Eye (tissue), 1 donor: ENCODE measurements at places on chromosomes 11 and 22.
A peak's percentile ranks its signal among the peaks of the same experiment; 100 is the strongest.

DNA sequence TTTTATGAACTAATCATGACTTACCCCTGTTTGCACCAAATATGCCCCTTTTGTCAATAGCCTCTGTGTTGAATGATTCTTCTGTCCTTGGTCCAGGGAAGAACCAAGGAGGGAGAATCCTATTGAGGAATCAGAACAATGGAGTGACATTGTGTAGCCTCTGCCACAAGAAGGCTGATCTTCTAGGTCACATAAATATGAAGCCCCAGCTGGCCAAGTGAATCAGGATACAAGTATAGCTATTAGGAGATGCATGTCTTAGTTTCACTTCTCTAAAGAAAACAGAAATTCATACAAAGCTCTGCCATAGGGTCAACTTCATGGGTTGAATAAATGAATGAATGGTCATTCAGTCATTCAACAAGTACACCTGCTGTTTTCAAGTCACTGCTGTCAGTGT lies 118.2 kb upstream of the BLID start:
- DNase-seq, result no peak

- no peak for DNase-seq
Observed at GRCh38 chr11:45654231-45655011, 11.0 kb downstream of the CHST1 start.

DNA sequence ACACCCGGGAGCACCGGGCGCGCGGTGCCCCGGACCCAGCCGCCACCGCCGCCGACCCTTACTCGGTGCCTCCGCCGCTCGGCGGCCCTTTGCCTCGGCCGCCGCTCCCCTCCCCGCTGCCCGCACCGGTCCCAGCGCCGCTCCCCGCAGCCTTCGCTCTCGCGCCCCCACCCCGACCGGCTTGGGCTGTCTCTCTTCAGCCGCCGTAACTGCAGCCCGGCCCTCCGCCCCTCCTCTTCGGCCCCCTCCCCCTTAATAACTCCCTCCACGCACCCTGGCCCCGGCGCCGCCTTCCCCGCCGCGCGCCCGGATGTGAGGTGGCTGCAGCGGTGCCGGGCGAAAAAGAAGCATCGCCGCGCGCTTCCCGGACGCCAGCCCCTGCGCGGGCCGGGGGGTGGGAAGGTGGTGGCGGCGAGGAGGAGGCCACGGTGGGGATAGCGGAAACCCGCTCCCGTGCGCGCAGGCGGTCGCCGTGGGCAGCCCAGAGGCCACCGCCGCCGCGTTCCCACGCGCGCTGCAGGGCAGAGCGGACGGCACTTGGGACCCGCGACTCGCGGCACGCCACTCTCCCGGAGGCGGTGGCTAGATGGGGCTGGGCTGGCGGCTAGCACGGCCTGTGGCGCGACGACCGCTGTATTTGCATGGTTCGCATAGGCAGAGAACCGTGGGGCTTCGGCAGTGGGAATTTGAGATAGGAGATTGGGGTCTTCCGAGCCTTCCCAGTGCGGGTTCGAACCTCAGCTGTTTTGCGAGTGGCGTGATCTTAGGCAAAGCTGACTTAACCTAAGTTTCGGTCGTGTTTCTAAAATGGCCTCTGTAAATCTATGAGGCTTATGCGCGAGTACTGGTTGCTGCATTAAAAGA lies at the start of gene EIF4ENIF1:
TSS of gene EIF4ENIF1 (minus strand) at position 211 of the 864 bp plus-strand sequence. CDS start 1,124 bp downstream, outside the sequence.
- peak; percentile 95 for DNase-seq

DNA sequence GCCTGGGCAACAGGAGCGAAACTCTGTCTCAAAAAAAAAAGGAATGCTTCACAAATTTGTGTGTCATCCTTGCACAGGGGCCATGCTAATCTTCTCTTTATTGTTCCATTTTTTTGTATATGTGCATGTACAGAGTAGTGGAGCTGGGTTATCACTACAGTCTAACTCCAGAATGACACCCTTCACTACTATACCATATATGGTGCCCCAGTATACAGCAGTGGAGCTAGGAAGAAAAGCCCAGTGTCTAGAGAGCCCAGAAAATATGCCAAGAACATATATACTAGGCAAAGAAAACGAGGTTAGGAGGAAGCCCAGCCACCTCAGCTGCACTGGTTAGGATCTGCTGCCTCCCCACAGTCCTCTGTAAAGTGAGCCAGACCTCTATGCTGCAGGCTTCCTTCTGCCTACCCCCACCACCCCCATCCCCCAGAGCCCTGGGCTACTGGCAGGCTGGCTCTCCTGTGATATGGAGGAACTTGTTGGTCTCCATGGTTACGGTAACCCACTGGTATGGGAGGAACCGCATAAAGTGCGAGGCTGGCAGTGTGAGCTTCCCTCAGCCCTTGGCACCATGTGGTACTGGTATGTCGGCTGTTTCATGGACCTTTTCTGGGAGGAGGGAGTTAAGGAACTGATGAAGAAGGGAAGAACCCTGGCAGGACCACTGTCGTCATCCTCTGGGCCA lies 34.3 kb downstream of the RCOR2 start:
- DNase-seq, result peak; percentile 40

- no peak for DNase-seq
Observed at GRCh38 chr11:14449302-14449714, 50.3 kb downstream of the COPB1 start.

- no peak for DNase-seq
Observed at GRCh38 chr11:67381244-67381972, 8.0 kb upstream of the CLCF1 start.

- DNase-seq, result no peak
Observed at GRCh38 chr11:119310682-119311052, 6.3 kb downstream of the MCAM start.

DNA sequence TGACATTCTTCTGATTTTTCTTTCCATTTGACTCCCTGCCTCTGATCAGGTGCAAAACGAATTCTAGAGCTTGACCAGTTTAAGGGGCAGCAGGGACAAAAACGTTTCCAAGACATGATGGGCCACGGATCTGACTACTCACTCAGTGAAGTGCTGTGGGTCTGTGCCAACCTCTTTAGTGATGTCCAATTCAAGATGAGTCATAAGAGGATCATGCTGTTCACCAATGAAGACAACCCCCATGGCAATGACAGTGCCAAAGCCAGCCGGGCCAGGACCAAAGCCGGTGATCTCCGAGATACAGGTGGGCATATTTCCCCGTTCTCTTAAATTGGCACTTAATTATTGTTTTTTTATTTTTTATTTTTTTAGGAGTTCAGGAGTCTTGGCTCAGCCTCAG lies 15.4 kb downstream of the XRCC6 start:
- no peak for DNase-seq

DNA sequence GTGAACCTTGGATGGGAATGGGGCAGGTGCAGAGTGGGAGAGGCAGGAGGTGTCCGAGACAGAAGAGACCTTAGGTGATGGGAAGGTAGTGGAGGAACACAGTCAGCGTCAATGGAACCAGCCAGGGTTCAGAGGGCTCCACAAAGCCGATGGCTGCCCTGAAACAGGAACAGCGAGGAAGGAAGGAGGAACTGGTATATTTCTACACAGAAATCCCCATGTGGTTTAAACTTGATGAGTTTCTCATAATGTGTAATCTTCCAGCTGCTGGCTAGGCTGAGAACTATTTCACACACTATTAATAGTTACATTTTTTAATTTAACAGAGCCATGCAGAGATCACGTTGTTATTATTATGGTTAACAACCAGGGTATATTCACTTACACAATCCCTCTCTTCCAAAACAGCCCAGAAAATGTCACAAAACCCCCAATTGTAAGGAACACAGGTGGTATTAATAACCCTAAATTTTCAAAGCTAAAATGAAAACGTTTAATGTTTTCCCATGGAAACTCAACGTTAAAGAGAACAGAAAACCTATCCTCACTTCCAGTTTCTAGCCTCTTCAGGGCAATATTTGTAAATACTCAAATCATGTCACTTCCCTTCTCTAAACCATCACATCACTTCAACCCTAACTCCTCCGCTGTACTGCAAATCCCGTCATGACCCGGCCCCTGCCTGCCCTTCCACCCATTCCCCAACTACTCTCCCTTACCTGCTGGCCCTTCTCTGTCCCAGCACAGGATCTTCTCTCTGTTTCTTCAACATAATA lies 74.5 kb upstream of the ARFGAP3 start:
- peak; percentile 36 for DNase-seq

GRCh38 chr11:45383224-45383623 lies 97.1 kb upstream of the SYT13 start:
- peak; percentile 22 for DNase-seq

GRCh38 chr11:26227301-26227746 lies 104.6 kb upstream of the ANO3 start:
- DNase-seq, result peak; percentile 67

GRCh38 chr11:64482588-64482987 lies 108.4 kb upstream of the SLC22A12 start:
- no peak for DNase-seq

- DNase-seq, result no peak
Observed at GRCh38 chr11:20088397-20089225, 71.7 kb downstream of the DBX1 start.

DNA sequence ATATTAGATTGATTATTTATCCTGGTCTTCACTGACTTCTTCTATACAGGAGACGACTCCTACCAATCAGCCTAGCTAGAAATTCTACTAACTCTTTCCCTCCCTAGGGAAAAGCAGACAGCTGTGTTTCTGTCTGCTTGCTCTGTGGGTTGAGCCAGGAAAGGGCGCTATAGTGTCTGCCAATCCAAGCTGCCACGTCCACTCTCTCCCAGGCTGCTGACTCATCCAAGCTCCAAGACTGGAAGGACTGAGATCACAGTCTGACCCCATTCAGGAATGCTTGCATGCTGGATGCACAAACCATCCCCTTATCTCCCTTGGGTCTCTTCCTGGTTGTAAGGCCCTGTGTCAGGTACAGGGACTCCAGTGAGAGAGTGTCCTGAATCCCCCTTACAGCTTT lies 955.6 kb downstream of the OPCML start:
- DNase-seq, result no peak

- DNase-seq, result no peak
Observed at GRCh38 chr22:49298834-49299750, 528.6 kb downstream of the BRD1 start.

DNA sequence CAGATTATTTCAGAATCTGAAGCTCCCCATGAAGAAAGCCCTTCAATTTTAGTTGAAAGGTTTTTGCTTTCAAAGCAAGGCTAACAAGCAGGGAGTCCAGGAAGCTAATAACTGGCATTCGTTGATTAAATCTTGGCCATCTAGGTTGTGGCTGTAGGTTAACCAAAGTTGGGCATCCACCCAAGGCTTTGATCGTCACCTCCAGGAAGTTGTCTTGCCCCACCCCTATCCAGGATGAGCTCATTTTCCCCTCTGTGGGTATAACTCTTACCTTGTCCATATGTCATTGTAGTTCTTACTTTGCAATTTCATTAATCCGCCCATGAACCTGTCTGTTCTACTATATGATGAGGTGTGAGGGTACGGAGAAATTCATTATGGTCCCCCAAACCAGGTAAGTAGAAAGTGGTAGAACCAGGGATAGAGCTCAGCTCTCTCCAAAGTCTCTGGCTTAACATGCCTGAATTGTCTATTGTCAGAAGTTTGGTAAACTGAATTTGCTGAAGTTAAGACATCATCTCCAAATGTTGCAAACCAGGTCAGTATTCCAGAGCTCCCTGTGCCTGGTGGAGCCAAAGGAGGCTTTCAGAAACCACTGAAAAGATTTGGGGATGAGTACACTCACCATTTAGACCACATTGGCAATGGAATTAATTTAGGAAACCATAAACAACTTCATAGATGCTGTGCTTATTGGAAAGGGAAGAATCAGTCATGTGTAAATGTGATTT lies 97.1 kb downstream of the CD44 start:
- DNase-seq, result no peak

DNA sequence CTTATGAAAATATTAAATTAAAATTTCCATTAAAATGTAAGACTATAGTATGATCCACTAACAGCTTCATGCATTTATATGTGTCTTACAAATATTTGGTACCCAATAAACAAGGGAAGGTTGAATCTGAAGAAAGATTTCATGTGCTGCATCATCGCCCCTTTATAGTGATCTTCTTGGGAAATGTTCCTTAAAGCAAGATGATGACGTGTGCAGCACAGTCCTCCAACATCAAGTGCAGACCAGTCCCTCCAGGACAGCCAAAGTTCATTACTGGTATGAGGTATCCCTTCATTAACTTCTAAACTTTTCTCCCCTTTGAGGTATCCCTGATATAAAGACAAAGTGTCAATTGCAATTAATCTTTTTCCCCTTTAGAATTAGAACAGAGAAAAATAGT lies 567.0 kb downstream of the METTL15 start:
- DNase-seq, result no peak

DNA sequence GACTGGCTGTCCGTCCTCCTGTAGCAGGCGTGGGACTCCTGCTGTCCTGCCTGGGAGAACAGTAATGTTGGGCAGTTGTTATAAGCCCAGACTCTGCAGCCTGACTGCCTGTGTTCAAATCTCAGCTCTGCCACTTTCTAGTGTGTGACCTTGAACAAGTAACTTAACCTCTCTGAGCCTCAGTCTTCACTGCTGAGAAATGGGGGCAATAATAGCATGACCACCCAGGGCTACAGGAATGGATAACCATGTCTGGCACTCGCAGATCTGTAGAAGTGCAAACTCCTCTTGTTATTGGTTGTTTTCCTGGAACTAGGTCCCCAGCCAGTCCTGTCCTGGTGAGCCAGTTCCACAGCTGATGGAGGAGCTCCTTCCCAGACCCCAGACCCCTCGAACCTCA lies 69.7 kb downstream of the TP53I11 start:
- no peak for DNase-seq

DNA sequence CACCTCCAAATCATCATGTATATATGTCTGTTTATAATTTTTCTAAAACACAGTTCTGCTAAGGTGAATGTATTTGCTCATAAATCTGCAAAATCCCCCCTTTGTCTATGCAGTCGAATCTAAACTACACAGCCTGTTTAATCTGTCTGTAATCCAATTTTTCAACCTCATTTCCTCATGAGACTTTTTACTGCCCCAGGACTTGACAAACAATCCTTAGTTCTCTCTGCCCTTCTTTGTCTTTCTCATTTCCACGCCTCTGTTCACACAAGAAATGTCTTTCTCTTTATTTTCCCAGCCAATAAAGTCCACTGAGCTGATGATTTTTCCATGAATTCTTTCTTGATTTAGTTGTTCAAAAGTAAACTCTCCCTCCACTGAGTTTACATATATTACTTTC lies 1154.3 kb downstream of the FAM181B start:
- DNase-seq, result peak; percentile 12
